ENCODE measurements at places on chromosomes 2 and 18.

GRCh38 chr2:130391872-130392670 is 36.2 kb downstream of the PTPN18 start:
- peak overlapping the region; percentile 35 for H3K27ac ChIP-seq
- H3K36me3 ChIP-seq, result peaks cover 3% of the 10 kb centered on the region
- no peaks in the 10 kb centered on the region for H3K27me3 ChIP-seq
- peaks cover 10% of the 10 kb centered on the region for H3K4me1 ChIP-seq
- DNase-seq, result no peak
- H3K4me3 ChIP-seq, result peak overlapping the region; percentile 76

GRCh38 chr2:157492189-157492773 is 48.4 kb upstream of the CYTIP start:
- no peak overlapping the region for H3K27ac ChIP-seq
- no peak overlapping the region for H3K4me3 ChIP-seq
- H3K36me3 ChIP-seq, result no peaks in the 10 kb centered on the region
- H3K27me3 ChIP-seq, result no peaks in the 10 kb centered on the region
- peak; percentile 64 for DNase-seq

- no peak for DNase-seq
- peaks cover 31% of the 10 kb centered on the region for H3K27me3 ChIP-seq
- H3K4me3 ChIP-seq, result no peak overlapping the region
- no peaks in the 10 kb centered on the region for H3K36me3 ChIP-seq
- H3K4me1 ChIP-seq, result no peaks in the 10 kb centered on the region
- H3K27ac ChIP-seq, result no peak overlapping the region
These were observed 224.8 kb upstream of the GYPC start for GRCh38 chr2:126431136-126431535.

- H3K36me3 ChIP-seq, result no peaks in the 10 kb centered on the region
- DNase-seq, result no peak
- no peaks in the 10 kb centered on the region for H3K4me1 ChIP-seq
- H3K4me3 ChIP-seq, result no peak overlapping the region
These were observed 138.2 kb downstream of the VAPA start for GRCh38 chr18:10051877-10052631.

- no peaks in the 10 kb centered on the region for H3K27me3 ChIP-seq
- no peaks in the 10 kb centered on the region for H3K4me1 ChIP-seq
- DNase-seq, result no peak
- no peak overlapping the region for H3K27ac ChIP-seq
- H3K4me3 ChIP-seq, result no peak overlapping the region
These were observed 790.4 kb downstream of the EPHA4 start for GRCh38 chr2:220781622-220782241.

DNA sequence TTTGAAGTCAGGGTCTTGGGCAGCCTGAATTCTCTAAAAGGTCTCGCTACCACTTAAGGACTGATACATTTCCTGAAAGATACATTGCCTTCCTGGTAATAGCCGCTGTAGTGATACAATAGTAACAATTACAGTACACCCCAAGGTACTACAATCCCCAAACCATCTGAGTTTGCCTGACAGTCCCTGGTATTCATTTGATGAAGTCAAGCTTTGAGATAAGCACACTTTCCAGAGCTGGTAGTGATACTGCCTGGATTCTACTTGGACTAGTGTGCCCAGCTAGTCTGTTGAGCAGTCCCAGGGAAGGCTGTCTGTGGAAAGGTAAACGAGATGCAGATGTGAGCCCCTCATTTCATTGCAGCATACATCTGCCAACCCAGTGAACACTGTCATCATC is 24.4 kb upstream of the ITGB6 start:
- H3K27ac ChIP-seq, result no peak overlapping the region
- no peak overlapping the region for H3K4me3 ChIP-seq
- peaks cover 12% of the 10 kb centered on the region for H3K4me1 ChIP-seq
- peaks cover 43% of the 10 kb centered on the region for H3K27me3 ChIP-seq

DNA sequence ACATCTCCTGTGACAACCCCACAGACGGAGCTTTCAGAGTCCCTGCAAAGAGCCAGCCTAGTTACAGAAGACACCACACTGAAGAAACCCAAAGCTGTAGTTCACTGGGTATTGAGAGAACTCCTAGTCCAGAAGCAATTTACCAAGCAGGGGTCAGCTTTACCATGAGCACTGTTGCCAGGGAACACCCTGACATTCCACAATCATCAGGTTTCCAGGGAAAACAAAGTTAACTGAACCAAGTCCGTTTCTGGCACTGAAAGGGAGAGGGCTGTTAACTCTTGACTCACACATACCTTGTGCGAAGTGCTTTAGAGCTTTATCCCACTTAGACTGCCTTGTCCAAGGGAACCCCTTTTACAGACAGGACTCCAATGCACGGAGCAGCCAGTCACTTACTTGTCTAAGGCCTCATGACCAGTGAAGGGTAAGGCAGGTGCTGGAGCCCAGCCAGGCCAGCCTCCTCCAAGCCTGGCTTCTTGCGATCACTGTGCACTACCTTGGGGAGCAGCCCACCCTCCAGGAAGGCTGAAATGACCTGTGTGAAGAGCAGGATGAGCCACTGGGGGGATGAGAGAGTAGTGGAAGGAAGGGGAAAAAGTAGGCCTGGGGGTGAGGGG is 53.9 kb downstream of the REEP1 start:
- no peak overlapping the region for H3K27ac ChIP-seq
- H3K4me1 ChIP-seq, result no peaks in the 10 kb centered on the region
- no peak for DNase-seq
- H3K27me3 ChIP-seq, result peaks cover 47% of the 10 kb centered on the region

DNA sequence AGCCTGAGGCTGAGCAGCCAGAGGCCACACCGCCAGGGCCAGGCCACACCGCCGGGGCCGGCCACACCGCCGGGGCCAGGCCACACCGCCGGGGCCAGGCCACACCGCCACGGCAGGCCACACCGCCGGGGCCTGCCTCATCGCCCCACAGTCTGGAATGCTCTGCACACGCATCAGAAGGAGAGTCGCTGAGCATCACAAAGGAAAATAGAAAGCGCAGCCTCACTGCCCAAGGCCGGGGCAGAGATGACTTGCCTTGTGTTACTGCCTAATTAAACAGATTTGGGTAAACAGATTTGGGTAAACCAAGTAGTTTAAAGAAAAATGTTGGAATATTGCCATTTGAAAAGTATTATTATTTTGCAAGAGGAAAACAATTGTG is 10.4 kb upstream of the NFATC1 start:
- H3K4me1 ChIP-seq, result peaks cover 2% of the 10 kb centered on the region
- no peak overlapping the region for H3K27ac ChIP-seq
- peaks cover 10% of the 10 kb centered on the region for H3K36me3 ChIP-seq

DNA sequence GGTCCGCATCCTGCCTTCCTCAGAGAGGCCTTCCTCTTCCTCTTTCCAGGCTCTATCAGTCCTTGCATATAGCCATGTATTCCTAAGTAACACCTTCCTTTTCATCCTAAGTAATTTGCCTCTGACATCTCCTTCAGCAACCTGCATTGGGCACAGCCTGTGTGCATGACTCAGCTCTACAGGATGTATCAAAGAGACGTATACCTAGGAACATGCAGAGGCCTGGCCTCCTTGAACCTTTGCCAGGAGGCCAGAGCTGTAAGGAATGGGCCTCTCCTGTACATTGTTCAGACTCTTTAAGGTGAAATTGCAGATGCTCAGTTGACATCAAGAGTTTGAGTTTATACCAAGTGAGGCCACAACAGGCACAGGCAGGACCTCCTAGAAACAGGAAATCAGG is 76.0 kb upstream of the CELF4 start:
- no peaks in the 10 kb centered on the region for H3K4me1 ChIP-seq
- no peak overlapping the region for H3K4me3 ChIP-seq
- no peak overlapping the region for H3K27ac ChIP-seq
- H3K36me3 ChIP-seq, result no peaks in the 10 kb centered on the region
- H3K27me3 ChIP-seq, result no peaks in the 10 kb centered on the region
- DNase-seq, result no peak

DNA sequence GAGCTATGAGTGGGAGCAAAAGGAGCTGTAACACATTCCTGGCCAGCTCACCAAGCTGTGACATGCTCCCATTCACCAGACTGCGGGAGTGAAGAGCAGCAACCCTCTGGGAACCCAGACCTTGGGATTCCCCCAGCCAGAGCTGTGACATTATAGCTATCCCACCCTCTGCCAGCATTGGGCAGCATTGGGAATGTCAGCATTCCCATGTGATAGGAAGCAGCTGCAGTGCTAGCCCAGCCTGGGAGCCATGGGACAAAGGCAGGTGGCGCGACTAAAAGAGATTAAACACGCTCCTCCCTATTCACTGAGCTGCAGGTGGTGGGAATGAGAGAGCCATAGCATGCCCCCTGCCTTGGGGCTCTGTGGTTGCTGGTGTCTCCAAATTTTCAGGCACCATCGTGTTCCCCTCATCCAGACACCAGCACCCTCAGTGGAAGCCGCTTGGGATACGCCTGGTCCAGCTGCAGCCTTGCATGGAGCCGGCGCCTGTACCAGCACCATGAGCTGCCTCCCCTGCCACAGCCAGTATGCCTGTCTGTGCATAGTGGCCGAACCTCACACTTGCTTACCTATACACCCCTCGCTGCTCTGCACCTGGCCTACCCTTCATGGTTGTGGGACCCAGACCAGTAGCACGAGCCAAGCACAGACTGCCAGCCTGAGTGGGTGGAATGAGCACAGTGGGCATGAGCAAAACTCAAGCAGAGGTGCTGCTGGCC is 695.6 kb upstream of the GCFC2 start:
- H3K4me3 ChIP-seq, result no peak overlapping the region
- no peaks in the 10 kb centered on the region for H3K27me3 ChIP-seq
- no peak for DNase-seq
- H3K4me1 ChIP-seq, result no peaks in the 10 kb centered on the region
- no peak overlapping the region for H3K27ac ChIP-seq

GRCh38 chr18:69109686-69110085 is 291.0 kb upstream of the DOK6 start:
- H3K36me3 ChIP-seq, result no peaks in the 10 kb centered on the region
- no peaks in the 10 kb centered on the region for H3K27me3 ChIP-seq
- H3K4me1 ChIP-seq, result no peaks in the 10 kb centered on the region
- H3K4me3 ChIP-seq, result no peak overlapping the region
- no peak for DNase-seq
- H3K27ac ChIP-seq, result no peak overlapping the region

GRCh38 chr2:220078439-220078838 is 451.0 kb downstream of the SLC4A3 start:
- no peaks in the 10 kb centered on the region for H3K27me3 ChIP-seq
- no peak for DNase-seq
- H3K4me3 ChIP-seq, result no peak overlapping the region
- no peaks in the 10 kb centered on the region for H3K4me1 ChIP-seq
- no peaks in the 10 kb centered on the region for H3K36me3 ChIP-seq
- no peak overlapping the region for H3K27ac ChIP-seq

DNA sequence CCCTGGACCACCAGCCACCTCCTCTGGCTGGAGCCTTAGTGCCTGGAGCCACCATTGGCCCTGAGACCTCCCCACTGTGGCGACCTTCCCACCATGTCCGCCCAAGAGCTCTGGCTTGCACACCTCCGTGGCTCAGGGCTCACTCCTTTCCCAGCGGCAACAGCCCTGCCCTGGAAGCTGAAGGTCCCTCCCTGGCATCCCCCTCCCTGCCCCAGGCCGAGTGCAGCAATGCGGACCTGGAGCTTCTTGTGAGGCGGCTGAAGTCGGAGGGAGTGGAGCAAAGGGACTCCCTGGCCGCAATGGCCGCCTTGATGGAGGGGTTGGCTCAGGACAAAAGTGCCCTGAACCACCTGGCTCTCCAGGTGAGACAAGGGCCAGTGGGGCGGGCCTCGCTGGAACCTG is 28.6 kb downstream of the CROCC2 start:
- no peak overlapping the region for H3K4me3 ChIP-seq
- H3K27me3 ChIP-seq, result peaks cover 34% of the 10 kb centered on the region
- DNase-seq, result no peak
- no peak overlapping the region for H3K27ac ChIP-seq
- no peaks in the 10 kb centered on the region for H3K36me3 ChIP-seq
- H3K4me1 ChIP-seq, result no peaks in the 10 kb centered on the region

- no peak overlapping the region for H3K4me3 ChIP-seq
- H3K27me3 ChIP-seq, result no peaks in the 10 kb centered on the region
- no peak overlapping the region for H3K27ac ChIP-seq
- no peak for DNase-seq
- peaks cover 40% of the 10 kb centered on the region for H3K36me3 ChIP-seq
These were observed 520.1 kb downstream of the ARHGAP15 start for GRCh38 chr2:143649226-143649740.

GRCh38 chr2:46796843-46797625 is 118.6 kb downstream of the MCFD2 start:
- no peak for DNase-seq
- H3K4me1 ChIP-seq, result no peaks in the 10 kb centered on the region
- no peak overlapping the region for H3K27ac ChIP-seq
- H3K36me3 ChIP-seq, result no peaks in the 10 kb centered on the region
- no peak overlapping the region for H3K4me3 ChIP-seq
- peaks cover 26% of the 10 kb centered on the region for H3K27me3 ChIP-seq

- H3K4me3 ChIP-seq, result no peak overlapping the region
- DNase-seq, result no peak
- peaks cover 48% of the 10 kb centered on the region for H3K36me3 ChIP-seq
- H3K4me1 ChIP-seq, result no peaks in the 10 kb centered on the region
These were observed 60.3 kb downstream of the RPIA start for GRCh38 chr2:88751768-88752167.

- H3K27me3 ChIP-seq, result no peaks in the 10 kb centered on the region
- H3K4me3 ChIP-seq, result no peak overlapping the region
- DNase-seq, result no peak
- H3K4me1 ChIP-seq, result no peaks in the 10 kb centered on the region
- H3K27ac ChIP-seq, result no peak overlapping the region
- no peaks in the 10 kb centered on the region for H3K36me3 ChIP-seq
These were observed 764.7 kb downstream of the SATB2 start for GRCh38 chr2:198692907-198693510.

- no peak overlapping the region for H3K4me3 ChIP-seq
- no peak overlapping the region for H3K27ac ChIP-seq
- DNase-seq, result no peak
- no peaks in the 10 kb centered on the region for H3K36me3 ChIP-seq
- H3K27me3 ChIP-seq, result no peaks in the 10 kb centered on the region
These were observed 239.5 kb upstream of the COL3A1 start for GRCh38 chr2:188734691-188735090.

GRCh38 chr18:56391931-56392590 is 246.3 kb downstream of the TXNL1 start:
- no peak overlapping the region for H3K27ac ChIP-seq
- no peaks in the 10 kb centered on the region for H3K4me1 ChIP-seq
- DNase-seq, result no peak
- H3K36me3 ChIP-seq, result no peaks in the 10 kb centered on the region
- H3K27me3 ChIP-seq, result no peaks in the 10 kb centered on the region

GRCh38 chr18:24031916-24032315 is 17.4 kb downstream of the TTC39C start:
- no peak for DNase-seq
- H3K36me3 ChIP-seq, result peaks cover 17% of the 10 kb centered on the region
- peaks cover 75% of the 10 kb centered on the region for H3K4me1 ChIP-seq
- H3K4me3 ChIP-seq, result peak overlapping the region; percentile 26

DNA sequence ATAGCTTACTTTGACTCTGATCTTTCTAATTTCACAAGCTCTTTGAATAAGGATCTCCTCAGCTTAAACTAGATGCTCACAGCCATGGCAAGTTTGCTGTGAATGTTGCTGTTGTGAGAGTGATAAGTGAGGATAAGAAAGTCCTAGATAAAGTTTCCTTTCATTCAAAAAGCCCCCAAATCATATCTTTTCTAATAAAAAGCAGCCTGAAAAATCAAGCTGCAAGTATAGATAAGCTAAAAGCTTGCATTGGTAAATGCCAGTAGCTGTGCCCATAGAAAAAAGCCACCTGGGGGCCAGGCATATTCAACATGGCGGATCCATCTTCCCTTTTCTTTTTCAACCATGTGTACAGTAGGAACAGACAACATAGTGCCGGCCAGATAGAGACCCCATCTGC is 4.3 kb downstream of the NLRC4 start:
- peaks cover 3% of the 10 kb centered on the region for H3K36me3 ChIP-seq
- no peak overlapping the region for H3K4me3 ChIP-seq
- no peaks in the 10 kb centered on the region for H3K4me1 ChIP-seq
- H3K27ac ChIP-seq, result no peak overlapping the region
- DNase-seq, result no peak
